ENCODE measurements at places on chromosomes 1 and 21.

DNA sequence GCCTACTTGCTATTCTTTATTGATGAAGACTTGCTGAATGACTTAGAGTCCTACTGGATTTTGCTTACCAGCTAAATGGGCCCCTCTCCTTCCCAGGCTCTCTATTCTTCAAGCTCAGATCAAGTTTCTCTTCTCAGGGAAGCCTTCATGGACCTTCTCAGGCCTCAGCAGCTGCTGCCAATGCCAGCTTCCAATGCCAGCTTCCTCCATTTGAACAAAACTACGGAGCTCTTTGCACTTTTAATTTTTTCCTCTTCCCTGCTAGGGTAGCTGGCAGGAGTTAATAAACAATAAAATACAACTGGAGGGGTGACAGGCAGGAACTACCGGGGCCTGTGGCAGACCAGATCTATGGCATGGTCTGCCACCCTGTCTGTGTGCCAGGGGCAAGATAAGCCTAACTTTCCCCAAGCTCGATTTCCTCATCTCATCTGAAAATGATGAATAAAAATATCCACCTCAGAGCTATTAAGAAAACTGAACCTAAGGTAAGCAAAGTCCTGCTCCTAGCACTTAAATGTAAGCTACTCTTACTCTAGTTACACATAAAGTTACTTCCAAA is 995 bp upstream of the IPO13 start:
- no peak for DNase-seq

GRCh38 chr1:11482198-11482597 is 3.2 kb downstream of the DISP3 start:
- DNase-seq = no peak

- DNase-seq = peak; percentile 39
Observed at GRCh38 chr1:25031601-25031965, 101.5 kb upstream of the RUNX3 start.

- DNase-seq = no peak
Observed at GRCh38 chr1:101219924-101220870, 16.6 kb upstream of the S1PR1 start.

Data from fibroblast of skin of right biceps (primary cell).